Esophagus muscularis mucosa (tissue), 4 donors: ENCODE measurements at places on chromosomes 5 and 9. TPM values are rescaled to one million over a fixed set of nuclear protein-coding genes. Genes with fewer than 3 reads are reported as not detected.

DNA sequence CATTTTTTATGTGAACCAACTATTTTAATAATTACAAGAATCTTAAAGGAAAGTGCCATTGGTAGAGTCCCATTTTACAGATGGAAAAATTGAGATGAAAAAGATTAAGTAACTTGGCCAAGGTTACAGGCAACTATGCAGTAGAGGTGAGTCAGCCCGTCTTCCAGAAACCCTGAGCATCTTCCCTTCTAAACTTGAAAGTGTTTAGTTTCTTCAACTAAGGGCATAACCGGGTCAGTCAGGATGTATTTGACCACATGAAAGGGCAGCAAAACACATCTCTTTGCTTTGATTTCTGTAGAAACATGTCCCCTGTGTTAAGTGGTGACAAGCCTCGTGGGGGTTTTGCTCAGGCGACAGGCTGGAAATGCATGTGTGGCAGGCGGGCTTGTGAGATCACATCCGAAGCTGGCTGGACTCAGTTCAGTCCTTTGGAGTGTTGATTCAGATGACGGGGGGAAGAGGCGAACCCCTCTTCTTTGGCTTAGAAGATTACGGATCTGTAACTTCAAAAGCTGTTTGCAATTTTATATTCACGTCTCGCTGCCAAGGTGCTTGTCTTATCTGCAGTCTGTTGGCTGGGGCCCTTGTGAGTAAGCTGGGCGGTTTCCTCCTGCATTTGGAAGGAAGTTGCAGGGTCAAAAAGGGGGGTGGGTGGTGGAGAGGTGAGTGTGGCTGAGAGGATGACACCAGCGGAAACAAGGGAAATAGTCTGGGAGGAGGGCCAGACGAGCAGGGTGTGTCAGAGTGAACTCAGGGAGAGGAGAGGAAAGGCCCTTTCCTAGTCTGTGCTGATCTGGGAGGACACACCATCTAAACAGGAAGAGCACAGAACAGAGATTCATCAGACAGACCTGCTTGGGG is 78.9 kb upstream of the RPS23 start:
- DNase-seq, result peak; percentile 94
- H3K27ac ChIP-seq, result peak overlapping the region; percentile 55
- H3K4me1 ChIP-seq, result peaks cover 24% of the 10 kb centered on the region
- no peaks in the 10 kb centered on the region for H3K27me3 ChIP-seq
- no peaks in the 10 kb centered on the region for H3K36me3 ChIP-seq

The PHF24 gene
- under 0.01 TPM for total RNA-seq

The AQP3 gene
- 9.1 TPM for total RNA-seq

- DNase-seq, result no peak
- no peak overlapping the region for H3K4me3 ChIP-seq
- peaks cover 8% of the 10 kb centered on the region for H3K27me3 ChIP-seq
Observed at GRCh38 chr5:11075035-11075805, 314.2 kb upstream of the DAP start.

GRCh38 chr9:89160806-89161205 is 17.8 kb downstream of the SHC3 start:
- no peaks in the 10 kb centered on the region for H3K36me3 ChIP-seq
- H3K27ac ChIP-seq, result no peak overlapping the region
- DNase-seq, result no peak
- H3K4me1 ChIP-seq, result no peaks in the 10 kb centered on the region
- no peaks in the 10 kb centered on the region for H3K27me3 ChIP-seq
- no peak overlapping the region for H3K4me3 ChIP-seq

The TAS2R1 gene
- total RNA-seq, result not detected

DNA sequence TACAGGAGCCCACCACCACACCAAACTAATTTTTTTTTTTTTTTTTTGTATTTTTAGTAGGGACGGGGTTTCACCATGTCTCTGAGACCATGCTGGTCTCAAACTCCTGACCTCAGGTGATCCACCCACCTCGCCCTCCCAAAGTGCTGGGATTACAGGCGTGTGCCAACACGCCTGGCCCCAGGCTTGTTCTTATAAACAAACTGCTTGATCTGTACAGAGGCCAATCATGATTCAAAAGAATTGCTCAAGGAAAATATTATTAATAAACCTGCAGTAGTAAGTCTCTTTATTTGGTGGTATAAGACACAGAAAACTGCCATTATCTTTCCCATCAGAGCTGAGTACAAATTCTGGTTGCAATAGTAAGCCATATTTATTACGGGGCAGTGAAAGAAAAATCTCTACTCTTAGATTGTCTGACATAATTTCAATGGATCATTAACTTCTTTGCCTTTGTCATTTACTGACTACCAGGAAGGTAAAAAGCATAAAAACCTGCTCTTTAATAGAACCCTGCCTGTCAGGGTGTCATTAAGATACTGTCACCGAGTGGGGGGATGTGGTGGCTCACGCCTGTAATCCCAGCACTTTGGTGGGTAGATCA is 33.3 kb downstream of the RASEF start:
- no peak for DNase-seq
- H3K27me3 ChIP-seq, result no peaks in the 10 kb centered on the region
- no peak overlapping the region for H3K4me3 ChIP-seq

DNA sequence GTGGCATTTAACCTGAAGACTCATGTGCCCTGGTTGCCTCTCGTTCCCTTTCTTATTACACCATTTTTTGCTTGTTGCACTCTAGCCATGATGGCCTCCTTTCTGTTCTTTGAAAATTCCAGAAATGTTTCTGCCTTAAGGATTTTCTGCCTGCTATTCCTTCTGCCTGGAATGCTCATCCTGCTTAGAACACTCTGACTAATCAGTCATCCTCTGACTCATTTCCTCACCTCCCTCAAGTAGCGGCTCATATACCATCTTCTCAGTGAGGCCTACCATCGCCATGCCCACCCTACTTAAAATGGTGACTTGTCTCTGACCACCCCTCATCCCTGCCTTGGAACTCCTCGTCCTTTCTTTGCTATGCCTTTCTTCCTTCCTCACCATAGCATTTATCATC is 68.8 kb downstream of the KIF4B start:
- no peaks in the 10 kb centered on the region for H3K36me3 ChIP-seq
- peaks cover 2% of the 10 kb centered on the region for H3K4me1 ChIP-seq
- H3K27me3 ChIP-seq, result no peaks in the 10 kb centered on the region
- H3K4me3 ChIP-seq, result no peak overlapping the region

The LNPEP gene
- total RNA-seq, result 71.6 TPM

GRCh38 chr5:168234133-168234532 is 57.3 kb upstream of the WWC1 start:
- H3K4me3 ChIP-seq, result no peak overlapping the region
- H3K4me1 ChIP-seq, result no peaks in the 10 kb centered on the region
- no peaks in the 10 kb centered on the region for H3K27me3 ChIP-seq

- no peak for DNase-seq
- no peak within 1 kb of the TSS for H3K4me3 ChIP-seq
- H3K27ac ChIP-seq, result no peak within 1 kb of the TSS
- no peaks in the 10 kb centered on the region for H3K27me3 ChIP-seq
- no peaks in the 10 kb centered on the region for H3K4me1 ChIP-seq
Observed at GRCh38 chr9:94554439-94555331, at the start of gene PCAT7. TSS of gene PCAT7 (plus strand) at chr9:94555083.

GRCh38 chr9:16329671-16330113 is 540.8 kb downstream of the BNC2 start:
- H3K36me3 ChIP-seq, result no peaks in the 10 kb centered on the region
- no peak for DNase-seq
- H3K27ac ChIP-seq, result no peak overlapping the region

DNA sequence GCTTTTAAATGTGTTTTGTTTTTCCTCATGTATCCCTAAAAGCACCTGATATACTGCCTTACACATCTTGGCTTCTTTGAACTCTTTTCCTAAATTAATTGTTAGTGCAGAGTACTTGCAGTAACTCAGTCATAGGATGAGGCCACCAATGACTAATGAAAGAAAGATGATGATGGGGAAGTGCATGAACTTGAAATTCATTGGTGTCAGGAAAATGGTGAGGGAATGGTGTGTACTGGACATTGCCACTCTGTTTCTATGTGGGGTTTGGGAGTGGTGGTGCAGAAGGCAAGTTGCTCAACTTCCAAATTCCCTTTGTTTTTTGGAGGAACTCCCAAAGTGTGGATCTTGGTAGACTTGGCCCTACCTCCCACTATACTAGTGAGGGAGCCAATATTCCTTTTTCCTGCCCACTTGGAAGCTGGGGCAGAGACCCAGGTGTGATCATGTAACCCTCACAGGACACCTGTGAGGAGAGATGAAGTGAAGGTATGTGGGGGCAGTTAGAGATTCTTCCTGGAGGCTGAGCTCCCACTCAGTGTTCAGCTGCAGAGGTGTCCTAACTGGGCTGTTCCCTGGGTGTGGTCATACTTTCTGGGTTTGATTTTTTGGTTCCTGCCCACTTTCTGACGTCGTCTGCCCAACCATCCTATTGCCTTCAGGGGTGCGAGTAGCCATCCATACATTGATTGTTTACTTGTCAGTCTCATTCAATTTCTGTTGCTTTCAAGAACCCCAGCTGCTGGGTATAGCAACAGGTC is 298.5 kb downstream of the MAST4 start:
- peaks cover 14% of the 10 kb centered on the region for H3K4me1 ChIP-seq
- DNase-seq, result no peak
- H3K4me3 ChIP-seq, result no peak overlapping the region
- no peaks in the 10 kb centered on the region for H3K36me3 ChIP-seq
- H3K27ac ChIP-seq, result no peak overlapping the region

- no peaks in the 10 kb centered on the region for H3K27me3 ChIP-seq
- no peak overlapping the region for H3K27ac ChIP-seq
- no peak for DNase-seq
Observed at GRCh38 chr5:82894716-82895115, 182.5 kb downstream of the TMEM167A start.

The ADAM19 gene
- total RNA-seq, result 43.6 TPM

The FAXDC2 gene
- 27.8 TPM for total RNA-seq

- H3K4me3 ChIP-seq, result no peak overlapping the region
- H3K27me3 ChIP-seq, result no peaks in the 10 kb centered on the region
- no peak for DNase-seq
- H3K27ac ChIP-seq, result no peak overlapping the region
- H3K36me3 ChIP-seq, result no peaks in the 10 kb centered on the region
Observed at GRCh38 chr9:36436909-36437308, 36.8 kb upstream of the RNF38 start.

GRCh38 chr9:105714020-105714331 is 19.6 kb downstream of the TMEM38B start:
- H3K27me3 ChIP-seq, result no peaks in the 10 kb centered on the region
- no peak overlapping the region for H3K27ac ChIP-seq
- H3K36me3 ChIP-seq, result peaks cover 4% of the 10 kb centered on the region

DNA sequence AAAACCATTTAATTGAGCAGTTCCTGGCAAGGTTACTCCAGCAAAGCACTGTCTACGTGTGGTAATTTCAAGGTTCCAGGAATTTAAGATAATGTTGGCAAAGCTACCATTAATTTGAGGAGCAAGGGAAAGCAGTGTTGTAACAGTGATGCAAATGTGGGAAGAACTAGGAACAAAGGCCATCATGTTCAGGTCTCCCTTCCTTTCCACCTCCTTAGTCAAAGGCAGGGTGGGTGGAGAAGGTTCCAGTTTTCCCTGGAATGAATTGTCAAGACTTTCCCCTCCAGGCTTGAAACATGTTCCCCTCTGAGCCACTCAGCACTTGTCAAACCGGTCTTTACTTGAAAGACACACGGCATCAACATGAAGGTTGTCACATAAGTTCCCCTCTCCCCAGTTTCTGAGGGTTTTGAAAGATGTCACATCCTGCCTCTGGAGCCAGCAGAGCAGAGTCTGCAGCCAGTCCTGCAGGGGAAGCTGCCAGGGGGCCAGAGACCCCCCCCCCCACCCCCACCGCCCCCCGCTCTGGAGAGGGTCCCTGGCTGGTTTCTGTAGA is 226.0 kb downstream of the GAS1 start:
- H3K36me3 ChIP-seq, result no peaks in the 10 kb centered on the region
- DNase-seq, result no peak
- H3K27ac ChIP-seq, result peak overlapping the region; percentile 31
- no peak overlapping the region for H3K4me3 ChIP-seq
- peaks cover 21% of the 10 kb centered on the region for H3K4me1 ChIP-seq
